ENCODE measurements at places on chromosomes 3 and 15. TPM values are rescaled to one million over a fixed set of nuclear protein-coding genes. Genes with fewer than 3 reads are reported as not detected.

GRCh38 chr3:197547306-197548011, 8.3 kb downstream of the BDH1 start:
- no peak for DNase-seq

The GOLGA8T gene
- total RNA-seq: under 0.01 TPM

DNA sequence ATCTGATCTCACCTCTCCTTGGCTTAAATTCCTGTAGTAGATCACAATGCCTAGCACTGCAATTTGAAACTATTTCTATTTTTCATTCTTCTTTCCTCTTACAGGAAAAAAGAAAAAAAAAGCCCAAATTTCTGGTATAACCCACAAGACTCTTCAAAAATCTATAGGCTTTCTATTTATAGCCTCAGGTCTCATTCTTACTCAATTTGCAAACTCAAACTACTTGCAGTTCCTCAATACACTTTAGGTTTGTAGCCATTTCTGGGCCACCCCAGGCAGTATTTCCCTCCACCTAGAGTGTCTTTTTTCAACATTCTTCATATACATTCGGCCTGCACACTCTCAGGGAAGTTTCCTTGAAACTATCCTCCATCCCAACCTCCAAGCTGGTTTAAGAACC, 169.0 kb downstream of the TBC1D5 start:
- DNase-seq: no peak

DNA sequence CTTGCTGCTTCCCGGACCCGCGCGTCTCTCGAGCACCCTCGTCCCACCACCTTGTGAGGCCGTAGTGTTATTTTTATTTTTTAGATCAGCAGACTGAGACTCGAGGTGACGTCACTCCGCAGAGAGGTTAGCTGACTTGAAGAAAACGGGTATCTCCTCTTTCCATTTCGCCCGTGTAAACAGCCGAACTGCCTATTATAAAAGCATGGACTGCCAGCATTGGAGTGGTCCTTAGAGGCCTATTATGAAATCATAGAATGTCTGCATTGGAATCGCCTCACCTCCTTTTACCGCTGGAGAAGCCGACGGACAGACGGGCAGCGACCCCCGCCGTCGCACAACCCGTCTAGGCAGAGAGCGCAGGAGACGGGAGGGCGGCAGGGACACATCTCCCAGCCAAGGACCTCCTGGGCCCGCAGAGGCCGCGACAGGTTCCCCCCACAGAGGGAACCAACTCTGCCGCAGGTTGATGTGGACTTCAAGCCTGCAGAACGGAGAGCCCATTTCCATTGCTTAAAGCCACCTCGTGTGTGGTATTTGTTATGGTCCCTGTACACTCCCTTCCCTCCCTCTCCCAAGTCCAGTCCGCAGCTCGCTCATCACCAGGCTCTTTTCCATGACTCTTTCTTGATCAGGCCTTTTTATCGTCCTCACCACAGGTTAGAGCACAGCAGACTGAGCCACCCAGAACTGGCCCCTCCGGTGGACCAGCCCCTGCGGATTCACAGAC, 540 bp upstream of the PPP1R2 start:
- no peak for DNase-seq

DNA sequence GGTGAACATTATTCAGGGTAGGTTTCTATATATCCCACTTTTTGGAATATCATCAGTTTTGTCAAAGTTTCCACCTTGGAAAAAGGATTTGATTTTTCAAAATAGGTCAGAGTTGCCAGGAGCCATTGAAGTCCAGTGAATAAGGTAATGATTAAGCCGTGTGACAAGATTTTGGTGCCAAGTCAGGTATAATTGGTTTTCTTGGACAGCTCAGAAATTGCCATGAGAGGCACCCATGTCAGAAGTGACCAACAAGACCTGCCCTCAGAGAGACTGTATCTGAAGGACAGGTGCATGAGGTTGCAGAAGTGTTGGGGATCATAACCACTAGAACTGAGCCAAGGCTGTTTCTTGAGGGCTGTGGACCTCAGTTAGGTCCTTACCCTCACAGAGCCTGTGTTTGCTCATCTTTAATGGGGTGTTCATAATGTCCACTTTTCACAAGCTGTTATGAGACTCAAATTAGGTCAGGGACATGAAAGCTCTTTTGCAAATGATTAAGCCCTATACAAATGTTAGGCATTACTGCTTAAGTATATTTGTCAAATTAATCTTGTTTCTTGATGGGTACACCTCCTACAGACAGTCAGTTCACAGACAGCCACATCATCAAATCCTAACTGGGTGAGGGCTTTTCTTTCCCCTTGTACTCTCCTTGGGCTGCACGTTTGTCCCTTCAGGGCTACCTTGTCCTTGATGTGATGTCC, 32.3 kb downstream of the CASR start:
- DNase-seq: no peak

The CLDN1 gene
- 14.2 TPM for total RNA-seq

All from fibroblast of villous mesenchyme (primary cell).